NCI-H526 (cell line): ENCODE measurements at places on chromosomes 16 and 17.
A peak's percentile ranks its signal among the peaks of the same experiment; 100 is the strongest.

DNA sequence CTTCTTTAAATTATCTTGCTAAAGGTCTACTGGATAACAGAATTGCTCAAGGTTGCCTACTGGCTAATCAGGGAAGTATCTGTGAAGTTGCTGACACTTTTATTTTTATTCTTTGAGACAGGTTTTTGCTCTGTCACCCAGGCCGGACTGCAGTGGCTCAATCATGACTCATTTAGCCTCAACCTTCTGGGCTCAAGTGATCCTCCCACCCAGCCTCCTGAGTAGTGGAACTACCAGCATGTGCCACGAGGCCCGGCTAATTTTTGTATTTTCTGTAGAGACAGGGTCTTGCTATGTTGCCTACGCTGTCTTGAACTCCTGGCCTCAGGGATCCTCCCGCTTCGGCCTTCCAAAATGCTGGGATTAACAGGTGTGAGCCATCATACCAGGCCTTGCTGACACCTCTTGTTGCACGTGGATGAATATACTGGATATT lies 43.1 kb downstream of the GLG1 start:
- DNase-seq, result no peak

- DNase-seq, result no peak
Measured at GRCh38 chr17:3440451-3440850, 6.8 kb upstream of the OR1E2 start.

DNA sequence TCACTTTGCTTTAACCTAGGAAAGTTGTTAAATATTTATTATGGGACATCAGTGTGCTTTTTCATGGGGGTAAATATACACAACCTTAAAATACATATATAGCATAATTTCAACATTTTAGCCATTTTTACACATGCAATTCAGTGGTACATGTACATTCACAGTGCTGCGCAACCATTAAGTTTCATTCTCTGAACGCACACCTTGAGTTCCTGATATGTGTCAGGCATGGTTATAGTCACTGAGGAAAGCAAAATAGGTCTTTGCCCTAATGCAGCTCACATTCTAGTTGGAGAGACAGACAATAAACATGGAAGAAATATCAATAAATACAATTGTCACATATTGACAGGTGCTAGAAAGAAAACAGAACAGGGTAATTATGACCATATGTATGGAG lies 12.8 kb upstream of the CNEP1R1 start:
- DNase-seq, result no peak

DNA sequence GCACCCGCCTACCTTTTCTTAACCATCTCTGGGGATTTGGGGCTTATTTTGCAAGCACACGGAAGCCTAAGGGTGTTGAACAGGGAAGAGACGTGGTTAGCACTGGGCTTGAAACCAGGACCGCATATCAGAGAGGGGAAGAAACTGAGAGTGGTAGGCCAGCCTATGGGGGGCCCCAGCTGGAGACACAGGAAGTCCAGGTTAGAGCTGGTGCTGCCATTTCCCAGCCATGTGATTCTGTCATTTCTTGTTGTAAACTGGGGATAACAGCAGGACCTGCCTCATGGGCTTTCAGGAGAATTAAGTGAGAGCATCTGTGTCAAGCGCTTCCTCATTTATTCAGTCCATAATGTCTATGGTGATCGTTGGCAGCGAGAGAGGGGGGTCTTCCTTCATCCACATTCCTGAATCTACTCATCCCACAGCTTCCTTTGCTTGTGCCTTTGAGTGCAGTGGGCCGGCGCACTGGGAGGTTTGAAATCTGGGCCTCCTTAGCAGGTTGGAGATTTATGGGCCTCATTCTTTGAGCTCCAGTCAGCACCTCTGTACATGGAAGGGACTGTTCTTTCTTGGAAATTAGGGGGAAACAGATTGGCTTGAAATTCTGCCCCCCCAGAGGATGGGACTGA lies 20.1 kb downstream of the NKD1 start:
- DNase-seq, result no peak

GRCh38 chr16:70746040-70746707 lies 54.8 kb downstream of the VAC14 start:
- DNase-seq, result no peak

- DNase-seq, result no peak
Measured at GRCh38 chr16:66426112-66427035, 721 bp upstream of the BEAN1 start.

DNA sequence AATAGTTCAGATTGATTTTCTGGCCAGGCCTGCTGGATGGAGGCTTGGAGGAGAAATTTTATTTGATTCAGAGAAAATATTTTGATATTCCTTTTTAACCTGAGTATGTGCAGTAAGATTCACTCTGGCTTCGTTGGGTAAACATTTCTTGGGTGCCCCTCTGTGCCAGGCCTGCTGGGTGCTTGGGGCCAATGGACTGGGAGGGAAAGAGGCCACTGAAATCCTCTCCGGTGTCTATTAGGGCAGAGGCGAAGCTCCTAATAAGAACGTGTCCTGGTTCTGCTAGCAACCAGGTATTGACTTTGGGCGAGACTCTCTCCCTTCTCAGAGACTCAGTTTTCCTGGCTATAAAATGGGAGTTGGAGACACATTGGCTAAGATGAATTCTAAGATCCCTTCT lies 122.5 kb downstream of the CYLD start:
- no peak for DNase-seq

- DNase-seq, result no peak
Measured at GRCh38 chr16:89712274-89712781, 8.4 kb downstream of the VPS9D1 start.

GRCh38 chr16:17757808-17758207 lies 287.0 kb upstream of the XYLT1 start:
- no peak for DNase-seq

GRCh38 chr16:2450535-2450934 lies 9.4 kb upstream of the TEDC2 start:
- DNase-seq, result no peak

DNA sequence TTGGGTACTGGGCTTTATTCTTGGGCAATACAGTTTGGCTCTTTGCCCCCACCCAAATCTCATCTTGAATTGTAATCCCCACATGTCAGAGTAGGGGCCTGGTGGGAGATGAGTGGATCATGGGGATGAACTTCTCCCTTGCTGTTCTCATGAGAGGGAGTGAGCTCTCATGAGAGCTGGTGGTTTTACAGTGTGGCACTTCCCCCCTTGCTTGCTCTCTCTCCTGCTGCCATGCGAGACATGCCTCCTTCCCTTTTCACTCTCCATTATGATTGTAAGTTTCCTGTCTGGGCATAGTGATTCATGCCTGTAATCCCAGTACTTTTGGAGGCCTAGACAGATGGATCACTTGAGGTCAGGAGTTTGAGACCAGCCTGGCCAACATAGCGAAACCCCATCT lies 18.1 kb upstream of the CNEP1R1 start:
- no peak for DNase-seq

DNA sequence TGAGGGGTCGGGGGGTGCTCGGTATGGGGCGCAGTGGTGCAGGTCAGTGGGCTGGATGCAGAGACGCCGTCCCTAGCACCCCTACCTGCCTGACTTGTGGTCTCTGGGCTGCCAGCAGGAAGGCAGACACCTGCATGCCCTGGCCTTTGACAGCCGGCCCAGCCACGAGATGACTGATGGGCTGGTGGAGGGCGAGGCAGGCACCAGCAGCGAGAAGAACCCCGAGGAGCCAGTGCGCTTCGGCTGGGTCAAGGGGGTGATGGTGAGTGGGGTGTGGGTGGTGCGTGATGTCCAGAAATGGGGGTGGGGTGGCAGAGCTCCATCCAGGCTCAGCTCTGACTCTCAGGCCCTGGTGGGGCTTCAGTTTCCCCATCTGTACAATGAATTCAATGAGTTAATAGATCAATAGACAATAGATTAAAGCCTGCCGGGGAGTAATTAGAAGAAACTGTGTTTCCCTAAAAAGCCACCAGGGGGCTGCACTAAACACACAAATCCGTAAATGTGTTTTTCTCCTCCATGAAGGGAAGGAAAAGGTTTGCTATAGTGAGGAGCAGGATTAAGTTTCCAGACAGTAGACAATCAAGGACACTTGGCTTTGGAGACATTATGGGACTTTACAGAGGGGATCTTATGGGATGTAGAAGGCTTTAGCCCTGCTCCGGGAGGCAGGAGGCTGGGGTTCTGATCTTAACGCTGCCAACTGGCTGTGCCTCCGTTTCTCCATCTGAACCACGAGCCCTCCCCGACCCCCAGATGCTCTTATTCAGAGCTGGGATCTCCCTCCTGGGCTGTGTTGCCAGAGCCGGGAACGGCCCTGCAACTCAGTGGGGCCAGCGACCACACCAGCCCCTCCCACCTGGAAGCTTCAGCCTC lies 2.2 kb downstream of the SLC12A3 start:
- DNase-seq, result peak; percentile 63

GRCh38 chr17:60641810-60642220 lies 35.8 kb upstream of the BCAS3 start:
- DNase-seq, result peak; percentile 87

DNA sequence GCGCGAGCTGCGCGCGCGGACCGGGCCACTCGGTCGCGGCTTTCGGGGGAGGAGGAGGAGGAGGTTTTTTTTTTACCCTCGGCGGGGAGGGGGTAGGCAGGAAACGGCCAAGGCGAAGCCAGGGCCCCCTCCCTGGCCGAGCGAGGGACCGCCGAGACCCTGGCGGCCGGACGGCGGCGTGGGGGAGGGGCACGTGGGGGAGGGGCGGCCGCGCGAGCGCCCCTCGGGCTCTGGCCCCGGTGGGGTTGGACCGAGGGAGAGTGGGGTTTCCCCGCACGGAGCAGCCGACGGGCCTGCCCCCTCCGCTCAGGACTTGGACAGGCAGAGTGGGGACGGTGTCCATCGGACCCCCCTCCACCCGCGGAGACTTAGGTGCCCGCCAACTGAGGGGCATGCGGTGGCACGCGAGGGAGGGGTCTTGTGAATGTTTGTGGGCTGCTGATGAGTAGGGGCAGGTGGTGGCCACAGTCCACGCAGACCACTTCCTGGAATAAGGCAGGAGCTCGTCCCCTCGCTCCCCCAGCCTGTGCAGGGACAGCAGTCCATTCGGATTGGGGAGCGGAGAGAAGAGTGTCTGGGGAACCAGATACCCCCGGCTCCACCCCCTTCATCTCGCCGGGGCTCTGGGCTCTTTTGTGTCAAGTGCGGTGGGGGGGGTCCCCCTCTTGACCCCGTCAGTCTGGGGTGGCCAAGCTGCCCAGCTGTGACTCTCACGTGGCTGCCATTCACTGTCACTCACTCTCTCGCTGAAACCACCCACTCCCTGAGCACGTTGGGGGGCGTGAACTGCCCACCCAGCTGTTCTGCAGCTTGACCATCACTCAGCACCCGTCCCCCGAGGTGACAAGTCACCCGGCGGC lies 3.0 kb upstream of the CHD3 start:
- DNase-seq, result no peak

DNA sequence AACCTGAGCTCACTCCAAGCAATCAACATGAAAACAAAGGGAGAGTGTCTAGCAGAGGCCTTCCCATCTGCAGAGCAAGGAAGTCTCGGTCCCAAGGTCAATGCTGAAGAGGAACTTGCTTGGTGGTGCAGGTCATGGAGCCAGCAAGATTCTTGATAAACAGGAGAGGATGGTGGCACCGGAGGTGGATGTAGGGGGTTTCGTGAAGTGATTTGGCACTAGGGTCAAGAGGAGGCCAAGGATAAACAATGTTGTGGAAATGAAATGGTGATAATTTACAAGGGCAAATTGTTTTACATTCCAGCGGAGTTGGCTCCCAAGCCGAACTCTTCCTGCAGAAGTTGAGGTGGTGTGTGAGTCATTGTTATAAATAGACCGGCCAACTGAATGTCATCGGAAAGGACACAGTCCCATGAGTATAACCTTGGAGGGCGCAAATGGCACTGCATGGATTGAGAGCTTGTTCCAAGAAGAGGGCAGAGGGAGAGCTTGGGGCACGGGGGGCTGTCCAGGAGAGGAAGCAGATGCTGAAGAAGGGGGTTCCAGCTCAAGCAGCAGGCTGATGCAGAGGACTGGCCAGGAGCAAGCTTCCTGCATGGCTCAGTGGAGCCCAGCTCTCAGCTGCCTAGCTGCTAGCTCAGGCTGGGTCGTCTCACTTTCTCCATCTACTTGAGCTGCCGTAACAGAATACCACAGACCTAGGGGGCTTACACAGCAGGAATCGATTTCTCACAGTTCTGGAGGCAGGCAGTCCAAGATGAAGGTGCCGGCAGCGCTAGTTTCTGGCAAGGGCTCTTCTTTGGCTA lies 136.6 kb downstream of the COPRS start:
- no peak for DNase-seq

DNA sequence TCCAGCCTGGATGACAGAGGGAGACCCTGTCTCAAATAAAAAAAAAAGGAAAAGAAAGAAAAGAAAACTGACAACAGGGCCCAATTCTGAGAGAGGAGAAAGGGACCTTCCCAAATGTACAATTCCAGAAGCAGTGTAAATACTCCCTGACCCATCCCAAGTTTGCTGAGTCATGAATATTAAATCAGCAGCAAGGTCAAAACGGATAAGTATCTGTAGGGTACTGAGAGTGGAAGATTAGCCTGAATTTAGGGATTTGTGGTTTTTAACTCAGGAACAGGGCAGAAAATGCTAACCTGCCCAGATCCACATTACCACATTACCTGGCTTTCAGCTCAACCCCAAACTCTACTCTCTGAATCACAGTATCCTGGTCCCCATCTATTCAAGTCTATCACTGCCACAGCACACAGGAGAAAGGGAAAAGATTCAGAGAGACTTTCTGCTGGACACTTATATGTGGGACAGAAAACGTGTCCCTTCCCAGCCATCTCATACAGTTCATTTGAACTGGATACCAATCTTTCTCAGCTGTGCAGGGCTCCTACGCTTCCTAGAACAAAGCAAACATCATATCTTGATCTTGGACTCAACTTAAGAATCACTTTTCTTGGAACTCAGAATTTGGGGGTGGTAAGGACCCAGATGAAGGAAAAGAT lies 2.9 kb downstream of the FXR2 start:
- DNase-seq, result no peak

- DNase-seq, result no peak
Measured at GRCh38 chr17:75020331-75021110, 8.1 kb downstream of the MRPL58 start.

DNA sequence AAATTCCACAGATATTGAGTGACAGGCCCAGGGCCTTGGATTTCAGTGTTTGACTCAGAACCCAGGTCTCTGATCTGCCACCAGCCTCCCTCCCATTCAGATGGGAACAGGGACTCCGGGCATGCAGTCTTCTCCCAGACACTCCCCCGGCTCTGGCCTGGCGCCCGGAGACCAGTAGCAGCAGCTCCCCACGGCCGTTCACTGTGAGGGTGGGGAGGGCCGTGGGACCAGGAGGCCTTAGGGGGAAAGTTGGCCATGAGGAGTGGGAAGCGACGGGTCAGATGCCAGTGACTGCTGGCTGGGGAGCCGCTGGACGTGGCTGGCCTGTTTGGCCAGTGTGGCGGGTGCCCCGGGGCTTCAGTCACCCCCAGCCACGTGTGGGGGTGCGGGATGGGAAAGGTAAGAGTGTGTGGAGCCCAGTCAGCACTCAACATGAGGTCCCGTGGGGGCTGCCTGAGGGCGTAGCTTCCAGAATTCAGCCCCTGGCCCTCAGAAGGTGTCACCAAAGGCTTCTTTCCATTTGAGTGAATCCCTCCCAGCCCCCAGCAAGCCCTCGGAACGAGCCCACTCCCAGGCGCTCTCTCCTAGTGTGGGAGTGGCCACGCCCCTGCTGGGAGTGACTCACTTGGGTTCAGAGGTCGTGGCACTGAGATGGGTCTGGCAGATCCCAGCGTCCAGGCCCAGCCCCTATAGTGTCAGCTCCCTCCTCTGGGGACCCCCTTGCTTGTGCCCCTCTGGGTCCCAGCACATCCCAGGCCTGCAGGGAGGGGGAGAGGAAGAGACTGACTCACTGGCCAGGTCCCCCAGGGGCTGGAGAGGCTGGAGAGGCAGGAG lies 309.4 kb downstream of the SEC14L1 start:
- peak; percentile 54 for DNase-seq
